ENCODE measurements at places on chromosomes 16 and 17.

GRCh38 chr16:86823888-86824671 is 245.7 kb downstream of the FOXL1 start:
- no peak for DNase-seq

GRCh38 chr17:31660684-31661083 is 198.4 kb downstream of the COPRS start:
- no peak for DNase-seq

- DNase-seq, result no peak
These were observed 66.2 kb downstream of the CENPV start for GRCh38 chr17:16286947-16287562.

GRCh38 chr17:42920922-42921321 is 20.3 kb downstream of the G6PC1 start:
- no peak for DNase-seq

DNA sequence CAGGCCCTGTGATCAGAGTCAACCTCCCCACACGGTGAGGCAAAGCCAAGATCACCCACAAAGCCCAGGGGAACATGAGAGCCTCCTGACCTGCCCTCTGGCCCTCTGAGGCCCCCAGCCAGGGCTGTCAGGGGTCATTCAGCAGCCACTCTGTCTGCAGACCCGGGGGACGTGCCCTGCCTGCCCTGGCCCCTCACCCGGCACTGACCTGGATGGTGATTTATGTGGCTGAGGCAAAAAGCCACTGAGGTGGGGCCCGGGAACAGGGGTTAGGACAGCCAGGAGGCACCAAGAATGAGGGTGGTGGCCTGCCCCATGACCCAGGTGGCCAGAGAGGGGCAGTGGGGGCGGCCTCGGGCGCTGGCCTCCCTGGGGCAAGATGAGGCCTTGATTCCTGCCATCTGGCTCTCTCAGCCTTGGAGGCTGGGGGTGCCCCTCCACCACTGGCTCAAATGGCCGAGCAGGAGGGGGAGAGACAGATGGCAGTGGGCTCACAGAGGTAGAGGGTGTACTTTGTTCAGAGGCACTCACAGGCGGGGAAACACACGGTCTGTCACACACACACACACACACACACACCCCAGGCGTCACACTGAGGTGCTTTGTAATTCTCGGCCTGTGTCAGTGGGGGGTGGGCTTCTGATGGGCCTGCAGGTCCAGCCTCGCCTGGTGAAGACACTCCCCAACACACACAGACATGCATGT is 174.0 kb upstream of the GSE1 start:
- no peak for DNase-seq

DNA sequence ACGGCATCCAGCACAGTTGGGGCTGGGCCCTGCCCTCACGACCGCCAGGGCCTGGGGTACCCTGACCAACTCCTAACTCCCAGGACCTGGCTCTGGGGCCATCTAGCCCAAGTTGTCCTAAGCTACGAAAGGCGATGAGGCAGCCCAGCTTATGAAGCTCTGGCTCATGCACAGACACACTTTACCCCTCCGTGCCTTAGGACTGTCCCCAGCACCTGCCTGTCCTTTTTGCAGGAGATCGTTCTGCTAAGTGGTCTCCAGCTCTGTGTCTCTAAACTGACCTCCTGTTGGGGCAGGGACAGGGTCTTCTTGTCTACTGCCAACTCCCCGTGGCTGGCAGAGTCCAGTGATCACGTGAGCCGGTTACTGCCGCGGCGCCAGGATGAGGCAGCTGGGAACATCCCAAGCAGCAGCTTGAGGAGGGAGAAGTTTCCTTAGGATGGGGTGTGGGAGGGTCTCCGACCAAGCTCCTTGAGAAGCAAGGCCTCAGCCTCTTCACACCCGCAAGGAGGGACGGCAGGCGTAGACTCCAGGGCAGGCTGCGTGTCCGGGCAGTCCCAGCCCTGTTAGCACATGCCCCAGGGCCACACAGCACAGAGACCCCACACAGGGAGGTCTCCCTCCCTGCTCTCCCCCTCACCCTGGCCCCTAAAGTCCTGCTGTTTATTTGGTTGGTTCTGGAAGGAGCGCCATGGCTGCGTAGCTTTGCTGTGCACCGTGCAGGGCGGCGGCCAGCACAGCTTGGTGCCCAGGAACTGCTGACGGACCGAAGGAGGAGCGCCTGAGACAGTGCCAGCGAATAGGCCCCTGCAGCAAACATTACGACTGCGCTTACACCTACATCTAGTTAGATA is 16.4 kb upstream of the METRNL start:
- no peak for DNase-seq

GRCh38 chr16:84633622-84634021 is 14.7 kb upstream of the KLHL36 start:
- DNase-seq, result no peak

DNA sequence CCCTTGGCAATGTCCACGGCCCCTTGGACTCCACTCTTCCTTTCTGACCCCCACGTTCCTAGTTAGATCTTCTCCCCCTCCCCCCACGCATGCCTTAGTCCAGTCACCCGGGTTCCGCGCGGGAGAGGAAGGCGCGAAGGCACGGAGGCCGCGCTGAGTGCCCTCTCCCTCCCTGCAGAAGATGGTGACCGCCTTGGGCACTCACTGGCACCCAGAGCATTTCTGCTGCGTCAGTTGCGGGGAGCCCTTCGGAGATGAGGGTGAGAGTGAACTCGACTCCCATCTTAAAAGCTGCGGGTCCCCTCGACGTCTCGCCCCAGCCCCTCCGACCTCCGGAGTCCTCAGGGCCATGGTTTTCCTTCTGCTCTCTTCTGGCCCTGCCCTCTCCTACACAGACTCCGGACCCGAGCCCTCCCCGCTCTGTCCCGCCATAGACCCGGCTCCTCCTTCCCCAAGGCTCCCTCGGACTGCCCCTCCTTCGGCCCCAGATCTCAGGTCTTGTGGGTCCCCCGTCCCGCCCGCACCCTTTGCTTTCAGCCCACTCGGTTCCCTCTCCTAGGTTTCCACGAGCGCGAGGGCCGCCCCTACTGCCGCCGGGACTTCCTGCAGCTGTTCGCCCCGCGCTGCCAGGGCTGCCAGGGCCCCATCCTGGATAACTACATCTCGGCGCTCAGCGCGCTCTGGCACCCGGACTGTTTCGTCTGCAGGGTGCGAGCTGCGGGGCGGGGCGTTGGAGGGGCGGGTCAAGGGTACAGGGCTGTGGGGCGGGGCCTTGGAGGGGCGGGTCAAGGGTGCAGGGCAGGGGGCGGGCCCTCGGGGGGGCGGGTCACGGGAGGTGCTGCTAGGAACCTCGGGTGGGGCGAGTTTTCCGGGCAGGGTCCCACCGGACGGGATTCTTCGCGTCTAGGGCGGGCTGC is 4.6 kb downstream of the TGFB1I1 start:
- DNase-seq, result peak; percentile 81

DNA sequence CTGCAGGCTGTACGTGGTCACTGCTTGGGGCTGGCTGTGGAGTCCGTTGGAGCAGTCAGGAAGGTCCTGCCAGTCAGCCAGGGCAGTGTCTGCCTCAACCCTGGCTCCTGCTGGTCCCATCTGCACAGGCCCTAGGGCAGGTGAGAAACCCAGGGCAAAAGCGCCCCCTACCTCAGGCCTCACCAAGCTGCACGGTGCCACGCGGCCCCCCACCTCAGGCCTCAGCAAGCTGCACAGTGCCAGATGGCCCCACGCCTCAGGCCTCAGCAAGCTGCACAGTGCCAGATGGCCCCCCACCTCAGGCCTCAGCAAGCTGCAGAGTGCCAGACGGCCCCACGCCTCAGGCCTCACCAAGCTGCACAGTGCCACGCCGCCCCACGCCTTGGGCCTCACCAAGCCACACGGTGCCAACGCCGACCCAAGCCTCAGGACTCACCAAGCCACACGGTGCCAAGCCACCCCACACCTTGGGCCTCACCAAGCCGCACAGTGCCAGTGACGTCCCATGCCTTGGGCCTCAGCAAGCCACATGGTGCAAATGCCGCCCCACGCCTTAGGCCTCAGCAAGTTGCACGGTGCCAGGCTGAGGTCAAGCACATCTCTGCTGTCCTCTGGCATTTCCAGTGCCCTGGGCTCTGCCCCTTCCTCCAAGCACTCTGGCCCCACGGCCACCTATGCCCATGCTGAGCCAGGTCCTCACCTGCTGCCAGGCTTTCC is 5.5 kb downstream of the TMEM204 start:
- no peak for DNase-seq

DNA sequence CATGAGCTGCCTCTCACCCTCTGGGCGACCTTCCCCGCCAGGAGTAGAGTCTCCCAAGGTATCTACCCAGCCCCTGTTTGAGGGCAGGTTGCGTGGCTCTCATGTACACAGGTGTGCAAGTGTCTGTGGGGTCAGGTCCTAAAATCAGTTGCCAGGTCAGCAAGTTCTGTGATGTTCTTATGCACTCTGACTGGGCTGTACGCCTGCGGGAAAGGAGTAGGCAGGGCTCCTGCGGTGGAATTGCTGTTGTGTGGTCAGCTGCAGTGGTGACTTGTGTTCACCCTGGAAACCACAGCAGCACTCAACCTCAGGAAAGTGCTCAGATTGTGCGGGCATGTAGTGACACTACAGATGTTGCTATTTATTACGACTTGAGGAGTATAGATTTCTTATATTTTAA is 19.4 kb downstream of the NARF start:
- DNase-seq, result no peak

- DNase-seq, result no peak
These were observed 14.2 kb downstream of the SNX20 start for GRCh38 chr16:50666658-50667496.

GRCh38 chr17:27549251-27549893 is 81.6 kb upstream of the LGALS9 start:
- no peak for DNase-seq

GRCh38 chr16:48525201-48526057 is 84.6 kb downstream of the N4BP1 start:
- DNase-seq, result no peak

GRCh38 chr17:81517009-81517338 is 4.4 kb upstream of the ACTG1 start:
- no peak for DNase-seq

- no peak for DNase-seq
These were observed 171.1 kb upstream of the IRX6 start for GRCh38 chr16:55152875-55153390.

- no peak for DNase-seq
These were observed 1.4 kb upstream of the KRT222 start for GRCh38 chr17:40666331-40666730.

- DNase-seq, result no peak
These were observed 5.7 kb upstream of the HSD17B1 start for GRCh38 chr17:42547001-42547461.

GRCh38 chr16:88731699-88732098 is 25.4 kb downstream of the CTU2 start:
- no peak for DNase-seq

DNA sequence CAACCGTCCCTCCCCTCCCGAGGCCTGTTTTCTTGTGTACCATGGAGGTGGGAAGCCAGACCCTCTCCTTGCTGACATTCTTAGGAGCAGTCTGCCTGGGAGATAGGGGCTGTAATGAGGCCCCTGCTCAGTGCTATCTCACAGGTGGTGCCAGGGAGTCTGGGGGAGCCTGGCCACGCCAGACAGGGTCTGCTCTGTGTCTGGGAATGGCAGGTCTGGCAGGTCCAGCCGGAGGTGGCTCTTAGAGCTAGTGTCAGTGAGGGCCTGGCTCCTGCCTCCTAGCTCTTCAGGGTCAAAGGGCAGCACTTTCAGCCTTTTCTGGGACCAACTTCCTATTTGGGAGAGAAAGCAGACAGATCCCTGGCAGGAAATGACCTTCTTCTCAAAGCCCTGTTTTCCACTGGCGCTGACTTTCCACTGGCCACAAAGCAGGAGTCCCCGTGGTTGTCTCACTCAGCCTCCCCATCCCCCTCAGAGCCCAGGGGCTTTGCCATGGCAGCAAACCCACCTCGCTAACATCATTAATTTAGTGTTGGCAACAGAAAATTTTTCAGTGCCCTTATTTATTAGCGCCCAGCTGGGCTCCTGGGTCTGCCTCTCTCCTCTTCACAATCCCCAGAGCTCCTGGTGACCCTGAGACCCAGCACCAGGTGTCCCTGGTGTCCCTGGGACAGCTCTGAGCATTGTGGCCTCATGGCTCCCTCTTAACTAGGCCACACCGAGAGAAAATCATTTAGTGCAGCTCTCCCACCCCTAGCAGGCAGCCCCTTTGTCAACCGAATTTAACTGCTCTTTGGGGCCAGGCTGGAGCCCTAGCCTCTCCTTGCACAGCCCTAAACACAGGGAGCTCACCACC is 24.0 kb upstream of the DOK4 start:
- no peak for DNase-seq

DNA sequence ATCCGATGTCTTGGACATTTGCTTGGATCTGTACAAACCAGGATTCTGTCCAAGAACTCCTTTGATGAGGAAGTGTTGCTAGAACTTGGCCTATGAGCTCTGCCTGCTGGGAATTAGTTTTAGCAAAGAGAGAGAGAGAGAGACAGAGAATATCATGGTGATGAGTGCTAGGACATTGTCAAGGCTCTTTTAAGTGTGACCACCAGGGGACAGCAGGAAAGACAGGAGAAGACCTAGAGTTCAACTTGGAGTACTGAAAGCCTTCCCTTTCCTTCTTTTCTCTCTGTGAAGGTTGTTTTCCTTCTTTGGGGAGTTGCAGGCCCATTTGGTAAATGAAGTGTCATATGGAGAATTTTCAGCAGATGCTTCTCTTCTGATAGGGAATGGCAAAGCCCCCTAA is 389.2 kb upstream of the HSBP1 start:
- no peak for DNase-seq

GRCh38 chr17:47301831-47302230 is 21.9 kb upstream of the EFCAB13 start:
- no peak for DNase-seq

DNA sequence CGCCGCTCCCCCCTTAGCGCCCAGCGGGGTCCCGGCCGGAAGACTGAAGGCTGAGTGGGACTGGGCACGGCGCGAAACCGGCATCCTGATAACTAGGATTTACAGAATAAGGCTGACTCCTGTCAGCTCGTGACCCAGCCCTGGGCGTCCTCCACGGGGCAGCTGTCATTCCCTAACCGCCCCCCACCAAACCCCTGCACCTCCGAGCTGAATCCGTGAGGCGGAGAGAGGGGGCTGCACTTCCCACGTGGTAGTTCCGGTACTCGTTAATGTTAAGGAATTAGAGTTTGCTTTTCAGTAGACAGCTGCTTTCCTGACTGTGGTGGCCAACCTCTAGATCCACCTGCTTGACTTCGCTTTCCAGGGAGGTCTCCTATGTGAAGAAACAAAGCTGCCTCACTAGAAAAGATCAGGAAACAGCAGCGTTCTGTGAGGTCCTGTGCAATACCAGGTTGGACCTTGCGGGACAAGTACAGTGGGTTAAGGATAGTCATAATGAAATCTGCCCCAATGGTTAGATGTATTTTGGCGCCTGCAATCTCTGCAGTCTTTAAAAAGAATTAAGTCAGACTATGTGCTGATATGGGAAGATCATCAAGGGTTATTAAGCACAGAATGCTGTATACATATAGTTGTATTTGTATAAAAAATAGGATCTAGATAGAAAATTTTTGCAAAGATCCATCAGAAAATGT is 1.1 kb upstream of the WBP2 start:
- no peak for DNase-seq

GRCh38 chr17:39527220-39527813 is 66.0 kb downstream of the CDK12 start:
- DNase-seq, result no peak

GRCh38 chr16:63749276-63749675 is 1372.6 kb downstream of the CDH11 start:
- DNase-seq, result no peak

- DNase-seq, result no peak
These were observed 91.9 kb downstream of the CRISPLD2 start for GRCh38 chr16:84911486-84912216.

- DNase-seq, result no peak
These were observed 645.9 kb downstream of the WWOX start for GRCh38 chr16:78745108-78746019.

- no peak for DNase-seq
These were observed 42.5 kb downstream of the KSR1 start for GRCh38 chr17:27498615-27499309.

- no peak for DNase-seq
These were observed 276.9 kb downstream of the SHISA9 start for GRCh38 chr16:13178318-13178717.
